ENCODE measurements at places on chromosomes 4 and X.

DNA sequence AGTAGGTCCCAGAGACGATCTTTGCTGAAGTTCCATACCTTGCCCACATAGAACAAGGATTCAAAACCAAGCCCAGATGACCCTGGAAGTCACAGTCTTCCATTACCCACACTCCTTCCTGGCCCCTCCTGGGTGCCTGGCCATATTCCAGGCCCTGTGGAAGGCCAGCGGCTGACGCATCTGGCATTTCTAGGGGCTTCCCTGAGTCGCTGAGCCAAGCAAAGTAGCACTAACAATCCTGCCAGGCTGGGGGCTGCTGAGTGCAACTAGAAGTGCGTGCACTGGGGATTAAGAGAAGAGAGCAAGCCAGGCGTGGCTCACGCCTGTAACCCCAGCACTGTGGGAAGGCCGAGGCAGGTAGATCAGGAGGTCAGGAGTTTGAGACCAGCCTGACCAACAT is 175.2 kb upstream of the CPEB2 start:
- no peak for DNase-seq

- DNase-seq: no peak
Observed at GRCh38 chrX:75067931-75068330, 88.2 kb downstream of the ABCB7 start.

GRCh38 chr4:55251342-55251741 is 94.7 kb upstream of the SRD5A3 start:
- DNase-seq: no peak

GRCh38 chrX:49310371-49310770 is 6.9 kb downstream of the GAGE10 start:
- no peak for DNase-seq

DNA sequence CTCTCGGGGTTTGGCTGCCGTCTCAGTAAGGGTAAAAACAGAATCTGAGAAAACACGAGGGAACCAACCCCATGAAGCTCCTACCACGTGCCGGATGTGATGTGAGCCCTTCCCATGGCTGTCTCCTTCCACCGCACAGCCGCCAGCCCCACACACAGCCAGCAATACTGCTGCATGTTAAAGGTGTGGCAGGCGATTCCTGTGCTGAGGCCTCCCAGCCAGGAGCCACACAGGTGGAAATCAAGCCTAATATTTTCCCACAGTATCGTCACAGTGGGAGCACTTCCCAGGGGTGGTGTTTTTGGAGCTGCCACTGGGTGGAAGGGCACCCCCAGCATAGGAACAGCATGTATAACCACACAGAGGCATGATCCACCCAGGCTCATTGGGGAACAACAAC is 77.5 kb downstream of the SLC2A9 start:
- DNase-seq: no peak

DNA sequence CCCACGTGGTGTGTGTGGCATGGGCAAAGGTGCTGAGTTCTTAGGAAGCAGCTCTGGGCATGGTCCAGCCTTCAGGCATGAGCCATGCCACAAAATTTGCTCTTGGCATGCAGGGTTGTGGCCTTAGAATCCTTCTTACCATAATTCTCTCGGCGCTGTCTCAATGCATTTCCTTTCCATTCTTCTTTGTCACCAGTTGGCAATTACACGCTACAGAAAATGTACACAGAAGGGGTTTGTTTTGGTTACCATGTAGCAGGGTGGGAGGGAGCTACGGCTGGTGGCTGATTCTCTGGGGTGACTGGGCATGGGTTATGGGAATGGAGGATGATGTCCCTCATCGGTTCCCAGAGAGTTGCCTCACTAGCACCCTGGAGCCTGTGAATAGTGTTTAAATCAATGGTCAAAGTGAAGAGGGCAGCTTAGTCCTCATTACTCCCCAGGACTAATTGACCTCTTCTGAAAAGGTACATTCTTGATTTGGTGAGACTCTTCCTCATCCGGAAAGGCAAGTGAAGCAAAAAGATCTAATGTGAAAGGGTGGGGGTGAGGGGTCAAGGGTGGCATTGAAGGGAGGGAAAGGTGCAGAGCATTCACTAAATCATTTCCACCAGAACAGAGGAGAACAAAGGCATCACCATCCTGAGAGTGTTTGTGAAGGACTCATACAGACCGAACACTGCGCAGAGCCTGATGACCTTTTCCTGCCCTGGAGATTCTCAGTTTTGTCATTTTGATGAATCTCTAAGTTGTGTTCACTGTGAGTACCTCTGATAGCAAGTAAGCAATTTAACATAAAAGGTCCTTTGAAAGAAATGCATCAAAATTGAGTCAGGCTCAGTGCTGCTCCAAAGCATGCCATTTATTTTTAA is 199.8 kb upstream of the SFRP2 start:
- DNase-seq: no peak

DNA sequence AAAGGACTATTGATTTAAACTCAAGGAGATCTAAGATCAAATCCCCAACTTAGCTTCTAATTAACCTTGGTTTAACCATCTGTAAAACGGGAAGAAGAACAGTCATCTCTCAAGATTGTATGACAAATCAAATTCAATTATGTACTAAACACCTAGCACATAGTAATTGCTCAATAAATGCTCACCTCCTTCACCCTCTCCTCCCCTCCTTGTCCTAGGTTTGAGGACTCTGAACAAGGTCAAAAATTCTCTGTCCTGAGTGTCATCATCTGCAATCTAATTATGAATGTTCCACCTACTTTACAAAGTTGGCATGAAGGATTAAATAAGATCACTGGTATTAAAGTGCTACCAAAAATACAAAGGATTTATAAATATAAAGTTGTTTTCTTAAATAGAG is 320.1 kb upstream of the PPARGC1A start:
- DNase-seq: no peak

DNA sequence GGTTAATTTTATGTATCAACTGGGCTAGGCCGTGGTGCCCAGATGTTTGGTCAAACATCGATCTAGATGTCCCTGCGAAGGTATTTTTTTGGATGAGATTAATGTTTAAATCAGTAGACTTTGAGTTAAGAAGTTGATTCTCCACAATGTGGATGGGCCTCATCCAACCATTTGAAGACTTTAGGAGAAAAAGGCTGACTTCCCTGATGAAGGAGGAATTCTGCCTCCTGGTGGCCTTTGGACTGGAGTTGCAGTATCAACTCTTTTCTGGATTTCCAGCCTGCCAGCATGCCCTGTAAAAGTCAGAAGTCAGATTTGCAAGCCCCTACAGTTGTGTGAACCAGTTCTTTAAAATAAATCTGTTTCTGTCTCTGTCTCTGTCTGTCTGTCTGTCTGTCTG is 91.4 kb downstream of the STK32B start:
- no peak for DNase-seq

DNA sequence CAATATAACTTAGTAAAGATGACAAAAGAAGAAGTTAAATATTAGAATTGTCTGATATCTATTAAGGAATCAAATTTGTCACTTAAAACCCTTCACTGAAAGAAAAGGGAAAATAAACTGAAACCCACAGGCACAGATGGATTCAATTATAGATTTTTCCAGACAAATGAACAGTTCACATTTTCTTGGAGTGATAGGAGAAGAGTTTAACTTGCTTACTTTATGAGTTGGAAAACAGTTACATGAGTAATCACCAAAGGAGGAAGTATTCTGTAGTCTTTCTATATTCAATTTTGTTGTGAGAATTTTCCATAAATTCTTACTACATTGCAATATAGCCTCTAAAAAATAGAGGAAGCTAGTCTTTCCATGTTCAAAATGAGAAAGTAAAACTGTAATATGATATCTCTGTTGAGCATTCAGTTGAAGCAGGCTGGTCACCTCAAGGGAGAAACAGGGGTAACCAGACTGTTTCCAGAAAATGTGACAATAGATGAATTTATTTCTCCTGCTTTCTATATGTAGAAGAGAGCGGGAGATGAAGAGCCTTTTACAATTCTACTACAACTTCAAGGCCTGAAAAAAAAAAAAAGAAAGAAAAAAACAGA is 330.3 kb upstream of the EPHA5 start:
- DNase-seq: no peak

GRCh38 chr4:56209767-56210166 is 177.5 kb downstream of the AASDH start:
- DNase-seq: no peak

DNA sequence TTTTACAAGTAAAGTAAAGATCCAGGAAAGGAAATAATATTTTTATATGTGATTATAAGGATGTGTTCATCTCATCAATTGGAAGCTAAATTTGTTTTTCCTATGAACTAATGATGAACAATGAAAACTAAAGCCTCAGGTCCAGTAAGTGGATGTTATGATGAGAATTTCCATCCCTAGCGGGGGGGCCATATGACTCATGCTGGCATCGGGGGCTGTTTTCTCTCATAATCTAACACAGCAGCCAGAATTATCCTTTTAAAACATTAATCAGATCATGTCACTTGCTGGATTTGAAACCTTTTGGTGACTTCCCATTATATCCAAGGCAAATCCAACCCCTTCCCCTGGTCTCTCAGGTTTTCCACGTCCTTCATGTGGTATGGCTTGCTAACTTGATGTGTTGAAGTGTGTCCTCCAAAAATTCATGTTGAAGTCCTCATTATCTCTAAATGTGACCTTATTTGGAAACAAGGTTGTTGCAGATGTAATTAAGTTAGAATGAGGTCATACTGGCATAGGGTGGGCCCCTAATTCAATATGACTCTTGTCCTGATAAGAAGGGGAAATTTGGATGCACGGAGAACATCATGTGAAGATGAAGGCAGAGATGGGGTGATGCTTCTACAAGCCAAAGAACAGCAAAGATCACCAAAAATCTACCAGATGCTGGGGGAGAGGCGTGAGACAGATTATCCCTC is 96.8 kb downstream of the AKAP4 start:
- DNase-seq: no peak

- DNase-seq: no peak
Observed at GRCh38 chrX:22365460-22365859, 92.7 kb downstream of the CBLL2 start.

All from central memory CD8-positive, alpha-beta T cell (primary cell).